AG20443 (cell line): ENCODE measurements at places on chromosomes 2 and 18.

- DNase-seq, result peak; percentile 99
Observed at GRCh38 chr18:9136315-9137155, at the start of gene ANKRD12. Gene ANKRD12, plus strand, starts transcription at chr18:9136781. Its CDS starts 45,652 bp downstream, at chr18:9182433.

DNA sequence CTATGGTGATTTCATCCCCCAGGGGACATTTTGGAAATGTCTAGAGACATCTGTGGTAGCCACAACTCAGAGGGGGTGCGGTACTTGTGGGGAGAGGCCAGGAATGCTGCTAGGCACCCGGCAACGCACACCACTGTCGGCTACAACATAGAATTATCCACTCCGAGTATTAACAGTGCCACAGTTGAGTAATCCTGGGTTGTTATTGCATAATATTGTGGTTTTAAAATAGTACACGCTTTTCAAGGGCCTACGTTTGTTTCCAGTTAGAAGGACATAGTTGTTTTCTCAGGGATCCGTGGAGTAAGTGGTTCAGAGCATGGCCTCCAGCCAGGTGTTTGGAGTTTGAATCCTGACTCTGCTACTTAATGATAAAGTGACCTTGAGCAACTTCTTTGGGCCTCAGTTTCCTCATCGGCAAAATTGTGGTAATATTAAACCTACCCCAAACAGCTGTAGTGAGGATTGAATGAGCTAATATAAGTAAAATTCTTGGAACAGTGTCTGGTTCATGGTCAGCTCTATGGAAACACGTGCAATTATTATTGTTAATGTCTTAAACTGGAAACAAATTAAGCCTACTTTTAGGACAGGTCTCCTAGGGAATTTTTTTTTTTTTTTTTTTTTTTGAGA is 24.5 kb downstream of the CYP27A1 start:
- DNase-seq, result peak; percentile 95

DNA sequence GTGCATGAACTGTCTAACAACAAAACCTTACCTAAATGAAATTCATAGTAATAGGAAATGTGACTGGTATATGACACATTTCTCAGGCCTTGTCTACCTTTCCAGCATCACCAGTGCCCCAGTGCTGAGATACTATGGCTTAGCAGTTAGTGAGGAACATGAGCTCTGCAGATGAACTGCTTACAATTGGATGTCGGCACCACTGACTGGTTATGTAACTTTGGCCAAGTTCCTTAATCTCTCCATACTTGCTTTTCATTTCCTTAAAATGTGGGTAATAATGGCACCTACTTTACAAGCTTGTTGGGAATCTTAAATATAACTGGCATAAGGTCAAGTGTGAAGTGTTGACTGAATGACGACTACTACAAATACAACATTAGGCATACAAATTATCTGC is 136.3 kb downstream of the OLA1 start:
- no peak for DNase-seq

GRCh38 chr18:80145196-80145804 is 36.2 kb downstream of the ADNP2 start:
- DNase-seq, result no peak
